ENCODE measurements at places on chromosomes 12 and 14.

DNA sequence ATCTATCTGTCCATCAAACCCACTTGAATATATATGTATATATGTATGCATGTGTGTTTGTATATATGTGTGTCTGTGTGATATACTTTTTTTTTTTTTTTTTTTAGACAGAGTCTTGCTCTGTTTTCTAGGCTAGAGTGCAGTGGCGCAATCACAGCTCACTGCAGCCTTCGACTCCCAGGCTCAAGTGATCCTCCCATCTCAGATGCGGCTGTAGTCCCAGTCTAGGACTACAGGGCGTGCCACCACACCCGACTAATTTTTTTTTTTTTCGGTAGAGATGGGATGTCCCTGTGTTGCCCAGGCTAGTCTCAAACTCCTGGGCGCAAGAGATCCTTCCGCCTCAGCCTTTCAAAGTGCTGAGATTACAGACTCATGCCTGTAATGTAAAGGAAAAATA is 13.0 kb upstream of the APOBEC1 start:
- DNase-seq, result no peak

DNA sequence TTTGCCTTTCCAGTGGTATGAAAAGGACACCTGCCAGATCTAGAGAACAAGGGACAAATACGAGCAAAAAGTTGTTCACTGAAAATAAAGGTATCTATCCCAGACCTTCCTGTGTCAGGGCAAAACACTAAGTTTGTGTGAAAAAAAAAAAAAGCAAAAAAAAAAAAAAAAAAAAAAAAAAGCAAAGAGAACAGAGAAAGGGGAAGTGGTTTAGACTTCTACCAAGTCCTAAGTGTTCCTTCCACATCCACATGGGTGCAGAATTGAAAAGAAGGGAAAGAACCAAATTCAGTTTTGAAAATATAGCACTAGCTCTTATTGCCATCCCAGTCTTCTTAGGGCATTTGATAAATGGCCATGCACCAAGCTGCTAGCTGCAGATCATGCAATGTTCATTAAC is 41.7 kb downstream of the ZCRB1 start:
- DNase-seq, result no peak

DNA sequence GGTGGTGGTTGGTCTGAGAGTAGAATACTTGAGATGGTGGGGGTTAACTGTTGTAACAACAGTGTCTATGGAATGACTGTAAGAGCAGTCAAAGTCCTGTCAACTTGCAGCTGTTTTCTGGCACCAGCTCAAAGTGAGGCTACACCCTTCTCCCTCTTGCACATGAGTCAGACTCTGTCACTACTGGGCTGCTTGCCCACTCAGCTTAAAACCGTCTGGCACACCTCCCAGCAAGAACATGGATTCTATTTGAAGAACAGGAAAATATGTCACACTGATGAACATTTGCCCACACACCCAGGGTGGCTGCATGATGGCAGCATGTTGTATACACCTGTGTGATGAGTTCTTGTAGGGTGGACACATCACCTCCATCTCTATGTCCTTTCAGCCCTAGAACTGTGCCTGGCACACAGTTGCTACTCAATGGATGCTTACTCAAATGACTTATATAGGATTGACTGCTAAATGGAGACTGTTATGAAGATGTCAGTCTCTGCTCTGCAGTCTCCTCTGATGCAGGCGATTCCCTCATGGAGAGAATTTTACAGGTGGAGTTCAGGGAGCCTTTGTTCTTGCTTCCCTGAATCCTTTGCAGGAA is 19.3 kb upstream of the SERPINA6 start:
- DNase-seq, result no peak

DNA sequence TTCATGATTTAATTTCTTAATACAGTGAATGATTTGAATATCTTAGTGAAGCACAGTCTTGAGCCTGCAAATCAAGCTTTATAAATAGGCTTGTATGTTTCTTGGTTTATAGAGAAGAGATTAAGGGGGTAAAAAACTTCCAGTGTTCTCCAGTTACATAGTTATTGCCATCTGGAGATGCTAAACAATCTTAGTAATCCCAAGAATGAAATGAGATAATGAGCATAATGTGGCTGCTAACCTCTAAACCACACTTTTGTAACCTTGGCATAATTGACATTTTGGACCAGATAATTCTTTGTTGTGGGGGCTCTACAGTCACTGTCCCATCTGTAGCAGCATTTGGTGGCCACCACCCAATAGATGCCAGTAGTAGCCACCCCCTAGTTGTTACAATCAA is 316.8 kb downstream of the CCDC91 start:
- no peak for DNase-seq

- DNase-seq, result no peak
These were observed 4.4 kb upstream of the ELK3 start for GRCh38 chr12:96189781-96190180.
